ENCODE measurements at places on chromosomes 12 and 14.

DNA sequence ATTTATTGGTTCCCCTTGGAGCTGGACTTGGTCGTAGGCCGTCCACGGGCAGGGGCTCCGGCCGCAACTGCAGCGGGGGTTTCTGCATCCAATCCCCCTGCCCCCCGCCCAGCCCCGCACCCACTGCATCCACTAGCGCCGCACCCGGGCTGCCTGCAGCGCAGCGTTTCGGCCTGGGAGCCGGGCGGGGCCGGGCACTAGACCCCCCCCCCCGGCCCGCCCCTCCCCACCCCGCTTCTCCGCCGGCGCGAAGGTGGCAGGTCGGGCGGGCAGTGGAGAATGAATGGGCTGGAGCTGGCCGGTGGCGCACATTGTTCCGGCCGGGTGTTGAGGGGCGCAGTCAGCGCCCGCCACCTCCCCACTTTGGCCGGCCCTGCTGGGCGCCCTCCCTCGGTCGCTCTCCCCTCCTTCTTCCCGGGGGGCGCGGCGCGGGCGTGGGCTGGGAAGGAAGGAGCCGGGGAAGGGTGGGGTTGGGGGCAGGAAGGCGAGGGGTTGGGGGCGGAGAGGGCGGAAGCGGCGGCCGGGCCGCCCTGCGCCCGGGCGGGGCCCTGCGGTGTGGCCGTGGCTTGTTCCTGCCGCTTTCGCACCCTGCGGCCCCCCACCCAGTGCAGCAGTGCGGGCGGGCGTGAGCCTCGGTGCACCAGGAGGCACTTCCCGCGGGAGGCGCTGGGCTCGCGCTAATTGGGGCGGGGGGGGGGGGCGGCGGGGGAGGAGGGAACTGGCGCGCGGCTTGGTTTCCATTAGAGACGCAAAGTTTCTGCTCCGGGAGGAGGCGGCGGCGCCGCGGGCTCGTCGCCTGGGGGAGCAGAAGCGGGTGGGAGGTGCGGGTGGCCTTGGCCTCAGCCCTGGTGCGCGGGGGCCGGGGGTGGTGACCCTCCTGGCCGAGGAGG is 841 bp downstream of the CALM1 start:
- peak; percentile 44 for DNase-seq

DNA sequence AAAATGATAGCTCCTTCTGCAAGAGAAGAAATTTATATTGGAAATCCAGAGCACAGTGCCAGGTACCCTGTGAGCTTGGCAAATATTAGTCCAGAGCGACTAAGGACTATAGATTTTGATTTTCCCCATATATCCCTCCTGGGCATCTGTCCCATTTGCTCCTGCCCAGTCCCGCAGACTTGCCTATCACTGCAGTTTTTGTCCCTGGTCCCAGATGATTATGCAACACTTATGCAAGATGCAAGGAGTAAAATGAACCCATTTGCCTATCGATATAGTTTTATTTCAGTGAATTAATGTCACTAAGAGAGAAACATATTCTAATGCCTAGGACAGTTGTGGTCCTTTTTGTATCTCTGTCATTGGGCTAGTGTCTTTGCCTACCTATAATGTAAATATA is 215.9 kb upstream of the BMP4 start:
- no peak for DNase-seq

GRCh38 chr14:74483321-74483720 is 9.8 kb downstream of the NPC2 start:
- no peak for DNase-seq

DNA sequence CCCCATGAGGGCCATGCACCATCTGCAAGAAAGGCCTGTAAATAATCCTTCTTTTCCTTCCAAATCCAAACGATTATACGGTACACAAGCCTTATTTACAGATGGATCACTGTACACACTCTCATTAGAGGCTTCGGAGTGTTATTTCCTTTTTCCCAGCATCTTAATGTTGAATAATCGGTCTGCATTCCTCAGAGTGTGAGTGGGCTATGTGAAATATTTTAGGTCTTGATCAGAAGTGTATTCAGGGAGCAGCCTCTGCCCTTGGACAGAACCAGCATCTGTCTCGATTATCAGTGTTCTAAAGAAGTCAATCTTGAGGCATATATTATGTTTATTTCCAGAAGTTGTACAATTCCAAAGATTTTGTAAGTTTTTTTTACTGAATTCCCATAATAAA is 340.6 kb downstream of the SEC23A start:
- DNase-seq, result no peak

GRCh38 chr12:70815971-70816391 is 104.6 kb downstream of the PTPRR start:
- no peak for DNase-seq

DNA sequence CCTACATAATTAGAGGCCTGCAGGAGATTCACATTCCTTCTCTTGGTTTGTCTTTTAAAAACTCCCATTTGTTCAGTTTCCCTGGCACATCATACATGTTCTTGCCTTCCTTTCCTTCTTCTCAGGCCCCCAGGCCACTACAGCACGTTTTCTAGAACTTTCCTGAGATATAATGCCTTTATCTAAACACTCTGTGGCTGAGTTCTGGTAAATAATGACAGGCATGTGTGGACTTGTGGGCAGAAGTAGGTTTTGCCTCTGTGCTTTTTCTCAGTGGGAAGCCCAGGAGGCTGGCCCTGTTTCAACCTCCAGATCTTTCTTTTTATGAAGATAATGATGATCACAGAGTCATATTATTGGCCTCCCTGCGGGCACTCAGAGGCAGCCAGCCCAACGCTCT is 117.2 kb downstream of the TMX1 start:
- DNase-seq, result no peak
